ENCODE measurements at places on chromosomes 5 and 9.

DNA sequence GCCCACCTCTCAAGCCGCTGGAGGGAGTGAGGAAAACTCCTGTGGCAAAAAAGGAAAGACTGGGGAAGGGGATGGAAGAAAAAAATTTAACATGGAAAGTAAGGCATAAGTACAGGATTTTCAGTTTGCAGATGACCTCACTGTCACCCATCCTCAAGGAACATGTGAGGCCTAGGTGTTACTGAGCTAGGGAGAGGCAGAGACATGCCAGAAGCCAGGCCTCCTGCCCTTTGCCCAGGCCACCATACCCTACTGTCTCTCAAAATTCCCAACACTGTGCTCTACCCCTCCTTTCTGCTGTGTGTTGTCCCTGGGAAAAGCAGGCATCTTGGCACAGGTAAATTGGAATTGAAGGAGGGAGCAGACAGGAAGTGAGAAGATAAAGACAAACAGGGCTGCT is 4.4 kb upstream of the MGAT1 start:
- DNase-seq = no peak

DNA sequence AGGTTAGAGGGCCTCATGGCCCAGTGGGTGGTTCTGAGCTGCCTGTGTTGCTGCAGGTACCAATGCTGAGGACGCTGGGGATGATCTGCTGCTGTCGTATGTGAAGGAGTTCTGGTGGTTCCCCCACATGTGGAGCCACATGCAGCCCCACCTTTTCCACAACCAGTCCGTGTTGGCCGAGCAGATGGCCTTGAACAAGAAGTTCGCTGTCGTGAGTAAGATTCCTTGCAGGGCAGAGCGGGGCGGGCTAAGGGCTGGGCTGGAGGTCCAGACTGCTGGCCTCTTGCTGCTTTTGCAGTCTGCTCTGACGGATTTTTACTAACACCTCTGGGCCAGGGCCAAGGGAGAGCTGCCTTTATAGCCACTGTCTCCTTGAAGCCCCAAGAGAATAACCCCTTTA is 26.9 kb downstream of the NDST1 start:
- no peak for DNase-seq

DNA sequence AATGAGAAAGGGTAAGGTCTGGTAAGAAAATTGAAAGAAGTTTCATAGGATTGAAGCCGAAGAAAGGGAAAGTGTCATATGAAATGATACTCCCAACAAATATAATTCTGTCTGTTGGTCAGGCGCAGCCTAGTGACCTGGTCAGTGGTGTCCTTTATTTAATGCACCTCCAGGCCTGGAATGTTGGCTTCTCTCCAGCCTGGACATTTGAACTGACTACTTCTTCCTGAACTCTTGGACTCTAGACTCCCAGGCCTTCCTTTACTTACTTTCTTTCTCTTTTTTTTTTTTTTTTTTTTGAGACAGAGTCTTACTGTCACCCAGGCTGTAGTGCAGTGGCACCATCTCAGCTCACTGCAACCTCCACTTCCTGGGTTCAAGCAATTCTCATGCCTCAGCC is 1381.5 kb upstream of the WWC1 start:
- DNase-seq = no peak

DNA sequence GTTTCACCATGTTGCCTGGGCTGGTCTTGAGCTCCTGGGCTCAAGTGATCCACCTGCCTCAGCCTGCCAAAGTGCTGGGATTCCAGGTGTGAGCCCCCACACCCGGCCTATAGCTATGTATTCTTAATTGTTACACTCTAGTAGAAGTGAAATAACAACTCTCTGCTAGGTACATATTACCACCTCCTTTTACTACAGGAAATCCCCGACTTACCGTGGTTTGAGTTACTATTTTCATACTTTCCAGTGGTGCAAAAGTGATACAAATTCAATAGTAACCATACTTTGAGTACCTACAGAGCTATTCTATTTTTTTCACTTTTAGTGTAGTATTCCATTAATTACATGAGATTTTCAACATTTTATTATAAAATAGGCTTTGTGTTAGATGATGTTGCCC is 719 bp downstream of the ARL14EPL start:
- no peak for DNase-seq

- no peak for DNase-seq
Measured at GRCh38 chr9:127055745-127056402, 66.6 kb downstream of the ANGPTL2 start.

GRCh38 chr9:128906741-128907140 is 14.0 kb upstream of the PHYHD1 start:
- DNase-seq = no peak

- DNase-seq = no peak
Measured at GRCh38 chr5:60888359-60889061, 44.4 kb upstream of the ELOVL7 start.

DNA sequence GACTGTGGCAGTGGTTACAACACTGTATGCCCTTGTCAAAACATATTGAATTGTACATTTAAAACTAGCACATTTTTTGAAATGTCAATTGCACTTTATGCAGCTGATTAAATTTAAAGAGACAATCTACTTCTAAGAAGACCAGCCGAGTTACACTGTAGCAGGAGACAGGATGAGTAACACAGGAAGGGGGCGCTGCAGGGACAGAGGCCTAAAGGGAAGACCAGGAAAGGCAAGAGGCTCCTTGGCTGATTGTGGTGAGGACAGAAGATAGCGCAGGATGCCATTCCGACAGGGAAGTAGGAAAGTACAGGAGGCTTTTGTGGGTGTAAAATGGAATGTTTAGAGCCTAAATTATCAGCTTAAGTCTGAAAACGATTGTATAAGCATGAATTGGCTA is 28.2 kb upstream of the PPP2R2B start:
- no peak for DNase-seq

DNA sequence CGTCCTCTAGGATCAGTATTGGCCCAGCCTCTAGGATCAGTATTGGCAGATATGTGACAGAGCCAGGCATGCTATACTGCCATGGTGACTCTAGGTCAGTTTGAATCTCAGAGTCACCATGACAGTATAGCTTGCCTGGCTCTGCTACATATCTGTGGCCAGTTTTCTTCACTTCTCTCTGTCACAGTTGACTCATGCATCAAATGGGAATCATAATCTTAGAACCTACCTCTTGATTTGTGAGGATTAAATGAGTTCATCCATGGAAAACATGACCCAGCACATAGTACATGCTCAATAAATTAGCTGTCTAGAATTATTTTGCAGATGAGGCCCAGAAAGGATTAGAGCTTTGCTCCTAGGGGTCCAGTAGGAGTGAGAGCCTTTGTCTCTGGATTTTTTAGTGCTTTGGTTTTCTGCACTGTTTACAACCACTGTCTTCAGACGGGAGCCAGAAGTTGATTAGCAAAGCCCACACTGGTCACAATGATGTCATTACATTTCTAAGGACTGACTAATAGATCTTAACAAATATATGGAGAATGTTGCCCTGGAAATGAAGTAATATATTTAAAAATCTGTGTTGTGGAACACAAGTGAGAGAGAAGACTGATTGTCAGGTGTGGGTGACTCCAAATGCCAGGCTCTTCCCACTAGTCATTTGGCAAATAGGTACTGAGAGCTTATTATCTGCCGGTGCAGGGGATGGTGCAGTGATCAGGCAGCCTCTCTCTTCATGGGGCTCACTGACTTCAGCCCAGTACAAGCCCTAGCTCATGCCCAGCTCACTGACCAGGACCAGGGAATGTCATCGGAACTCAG is 76.0 kb downstream of the COL15A1 start:
- DNase-seq = no peak

DNA sequence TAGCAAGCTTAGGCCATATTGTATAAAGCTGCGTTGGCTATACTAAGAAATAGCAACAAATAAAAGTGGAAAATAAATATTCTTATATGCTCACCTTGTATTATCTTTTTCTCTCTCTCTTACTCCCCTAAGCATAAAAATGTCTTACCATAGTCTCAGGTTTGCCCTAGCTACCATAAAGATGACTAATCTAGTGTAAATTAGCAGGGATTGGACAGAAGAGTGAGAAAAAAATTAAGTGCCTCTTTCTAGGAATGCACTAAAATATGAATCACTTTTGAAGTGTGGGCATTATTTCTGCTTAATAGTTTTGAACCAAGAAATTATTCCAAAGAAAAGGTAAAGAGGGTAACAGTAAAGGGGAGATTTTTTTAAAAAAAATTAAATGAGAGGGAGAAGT is 201.3 kb downstream of the HINT1 start:
- DNase-seq = no peak

DNA sequence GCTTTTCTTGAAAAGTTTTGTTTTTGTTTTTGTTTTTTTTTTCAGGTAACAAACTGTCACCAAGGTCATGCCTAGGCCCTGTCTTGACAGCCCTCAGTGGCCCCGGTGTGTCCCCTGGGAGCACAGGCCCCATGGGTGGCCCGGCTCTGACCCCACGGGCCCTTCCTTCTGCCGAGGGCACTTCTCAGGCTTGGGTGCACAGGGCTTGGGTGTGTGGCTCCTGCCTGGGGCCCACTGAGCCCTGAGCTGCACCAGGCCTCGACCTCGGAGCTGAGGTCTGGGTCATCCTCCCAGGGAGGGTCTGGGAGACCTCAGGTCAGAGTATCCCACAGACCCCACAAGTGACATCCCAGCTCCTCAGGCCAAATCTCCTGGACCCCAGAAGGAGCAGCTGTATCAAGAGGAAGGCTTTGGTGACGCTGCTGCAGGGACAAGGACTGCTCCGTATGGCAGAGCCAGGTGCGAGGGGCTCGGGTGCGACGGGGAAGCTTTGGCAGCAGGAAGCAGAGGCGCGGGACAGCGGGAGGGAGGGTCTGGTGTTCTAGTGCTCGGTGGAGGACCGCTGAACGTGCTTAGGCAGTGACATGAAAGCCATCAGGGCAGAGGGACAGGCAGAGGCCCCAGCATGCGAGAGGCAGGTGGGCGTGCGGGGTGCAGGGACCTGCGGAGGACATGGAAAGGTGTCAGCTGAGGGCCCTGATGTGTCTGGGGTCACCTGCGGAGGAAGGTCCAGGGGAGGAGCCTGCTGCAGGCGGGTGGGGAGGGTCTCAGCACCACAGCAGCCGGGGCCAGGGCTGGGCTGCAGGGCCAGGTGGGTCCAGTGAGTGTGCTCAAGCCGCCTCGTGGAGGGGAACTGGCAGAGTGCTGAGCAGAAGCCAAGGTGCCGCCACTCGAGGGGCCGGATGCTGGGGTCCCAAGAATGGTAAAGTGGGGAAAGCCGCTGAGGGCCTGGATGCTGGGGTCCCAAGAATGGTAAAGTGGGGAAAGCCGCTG is 18.4 kb upstream of the SLC9A3 start:
- DNase-seq = no peak

DNA sequence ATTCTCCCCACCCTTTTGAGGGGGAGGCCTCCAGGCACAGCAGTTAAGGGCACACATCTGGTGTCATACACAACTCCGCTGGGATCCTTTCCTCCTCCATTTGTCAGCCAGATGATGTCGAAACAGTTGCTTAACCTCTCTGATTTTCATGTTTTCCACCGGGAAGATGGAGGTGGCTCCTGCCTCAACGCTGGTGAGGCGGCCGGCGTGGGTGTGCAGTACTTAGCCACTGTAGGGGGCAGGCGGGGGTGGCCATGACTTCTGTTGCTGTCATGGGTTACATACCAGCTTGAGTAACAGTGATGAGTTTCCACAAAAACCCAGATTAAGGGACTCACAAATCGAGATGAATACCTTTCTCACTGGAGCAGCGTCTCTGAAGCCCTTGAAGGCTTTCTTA is 63.1 kb upstream of the EPB41L4B start:
- no peak for DNase-seq

DNA sequence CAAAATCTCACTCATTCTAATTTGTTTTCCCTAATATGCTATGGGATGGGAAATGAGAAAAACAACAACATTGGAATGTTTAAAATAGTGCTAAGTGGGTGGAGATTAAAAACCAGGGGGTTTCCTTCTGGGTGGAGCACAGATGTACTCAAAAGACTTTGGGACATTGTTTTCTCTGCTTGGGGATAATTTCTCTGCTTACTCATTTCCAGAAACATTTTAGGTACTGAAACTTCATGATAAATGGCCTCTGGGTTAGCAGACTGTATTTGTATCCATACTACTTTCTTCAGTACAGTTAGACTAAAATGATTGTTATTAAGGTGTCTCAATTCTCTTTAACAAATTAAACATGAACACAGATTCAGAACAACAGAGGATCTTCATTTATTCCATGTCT is 17.4 kb downstream of the ELOVL7 start:
- no peak for DNase-seq

DNA sequence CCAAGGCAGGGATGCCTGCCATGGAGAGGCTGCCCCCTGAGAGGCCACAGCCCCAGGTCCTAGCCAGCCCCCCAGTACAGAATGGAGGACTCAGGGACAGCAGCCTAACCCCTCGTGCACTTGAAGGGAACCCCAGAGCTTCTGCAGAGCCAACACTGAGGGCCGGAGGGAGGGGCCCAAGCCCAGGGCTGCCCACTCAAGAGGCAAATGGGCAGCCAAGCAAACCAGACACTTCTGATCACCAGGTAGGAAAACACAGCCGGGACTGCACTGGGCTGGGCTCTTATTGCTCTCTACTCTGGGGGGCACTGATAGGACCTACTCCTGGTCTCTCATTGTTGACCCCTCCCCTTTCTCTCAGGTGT is 3.2 kb downstream of the RELL2 start:
- no peak for DNase-seq

DNA sequence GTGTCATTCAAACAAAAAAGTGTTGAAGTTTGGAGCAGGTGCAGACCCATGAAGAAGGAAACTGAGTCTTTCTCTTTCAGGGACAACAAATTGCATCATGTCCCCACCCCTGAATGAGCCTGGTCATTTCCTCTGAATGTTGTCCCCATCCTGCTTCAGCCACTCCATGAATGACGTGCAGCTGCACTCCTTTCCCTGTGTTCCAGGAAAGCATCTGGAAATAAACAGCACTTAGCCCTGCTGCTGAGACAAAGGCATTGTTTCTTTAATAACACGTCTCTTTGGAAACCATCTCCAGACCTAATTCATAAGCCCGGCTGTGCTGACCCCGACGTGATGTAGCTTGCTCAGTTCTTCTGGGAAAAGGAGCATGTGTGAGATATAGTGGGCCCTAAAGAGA is 682.3 kb downstream of the BRINP1 start:
- DNase-seq = peak; percentile 22

- no peak for DNase-seq
Measured at GRCh38 chr5:142872795-142873194, 102.6 kb downstream of the ARHGAP26 start.

Data from left hindlimb (tissue), 1 donor.